ENCODE measurements at places on chromosomes 11 and 22.

DNA sequence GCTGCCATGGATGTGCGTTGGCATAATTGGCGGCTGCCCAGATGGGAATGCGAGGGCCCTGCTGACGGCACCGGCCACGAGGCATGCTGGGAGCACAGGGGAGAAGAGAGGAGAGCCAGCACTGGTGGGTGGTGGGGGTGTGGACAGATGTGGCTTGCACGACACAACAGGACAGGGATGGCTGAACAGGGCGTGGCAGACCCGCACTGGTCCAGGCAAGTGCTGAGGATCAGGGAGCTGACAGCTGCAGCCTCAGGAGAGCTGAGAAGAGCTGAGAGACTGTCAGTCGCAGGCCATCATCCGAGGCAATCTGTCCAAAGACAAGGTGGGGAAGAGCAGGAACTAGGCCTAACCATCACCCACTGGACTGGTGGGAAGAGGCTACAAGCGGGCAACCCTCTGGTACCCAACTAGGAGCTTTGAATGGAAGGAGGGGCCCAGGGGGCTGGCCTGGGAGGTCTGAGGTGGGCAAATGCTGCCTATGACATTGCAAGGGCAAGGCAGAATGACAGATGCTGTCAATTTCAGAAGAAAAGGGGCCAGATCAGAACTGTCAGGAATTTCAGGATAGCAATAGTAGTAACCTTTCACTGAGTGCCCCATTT, 2.4 kb downstream of the GNB1L start:
- DNase-seq = no peak

GRCh38 chr11:66498506-66498905, 11.9 kb upstream of the BBS1 start:
- no peak for DNase-seq

DNA sequence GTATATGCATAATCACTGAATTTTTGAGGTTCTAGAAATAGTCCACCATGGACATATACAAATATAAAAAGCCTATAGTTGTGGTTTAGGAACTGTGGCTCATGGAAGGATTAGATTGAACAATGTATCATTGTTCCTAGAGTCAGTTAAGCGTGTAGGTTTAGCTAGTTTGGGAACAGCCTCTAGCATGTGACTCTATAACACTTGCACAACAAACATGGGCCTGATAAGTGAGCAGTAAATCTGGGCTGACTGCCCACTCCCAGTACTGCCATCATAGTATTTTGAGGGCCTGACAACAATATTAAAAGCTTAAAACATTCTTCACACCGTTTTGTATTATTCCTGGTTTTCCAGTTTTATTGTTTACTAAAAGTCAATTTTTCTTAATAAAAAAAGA, 47.0 kb downstream of the YAP1 start:
- DNase-seq = no peak

DNA sequence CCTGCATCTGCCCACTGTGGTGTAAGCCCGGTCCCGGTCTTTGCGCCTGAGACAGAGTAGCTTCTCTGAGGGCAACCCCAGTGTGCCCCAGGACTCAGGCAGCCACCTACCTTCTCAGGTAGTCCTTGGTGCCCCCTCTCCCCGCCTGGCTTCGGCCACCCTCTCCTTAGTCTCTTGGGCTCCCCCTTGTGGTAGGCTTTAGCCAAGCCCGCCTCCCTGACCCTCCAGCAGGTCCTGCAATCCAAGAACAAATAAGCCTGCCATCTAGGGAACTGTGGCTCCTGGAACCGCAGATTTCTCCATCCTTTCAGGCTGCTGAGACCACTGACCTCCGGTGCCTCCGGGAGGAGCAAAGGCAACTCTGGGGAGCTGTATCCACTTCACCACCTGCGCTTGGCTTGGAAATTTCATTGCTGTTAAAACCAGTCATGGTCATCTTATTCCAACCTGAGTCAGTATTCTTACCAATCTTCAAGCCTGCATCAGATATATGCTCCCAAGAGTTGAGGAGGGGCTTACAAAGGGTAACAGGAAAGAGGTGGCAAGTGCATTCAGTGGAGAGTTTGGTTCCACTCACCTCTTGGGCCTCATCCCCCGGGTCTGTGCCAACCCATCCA, 52.8 kb upstream of the TENM4 start:
- peak; percentile 52 for DNase-seq

DNA sequence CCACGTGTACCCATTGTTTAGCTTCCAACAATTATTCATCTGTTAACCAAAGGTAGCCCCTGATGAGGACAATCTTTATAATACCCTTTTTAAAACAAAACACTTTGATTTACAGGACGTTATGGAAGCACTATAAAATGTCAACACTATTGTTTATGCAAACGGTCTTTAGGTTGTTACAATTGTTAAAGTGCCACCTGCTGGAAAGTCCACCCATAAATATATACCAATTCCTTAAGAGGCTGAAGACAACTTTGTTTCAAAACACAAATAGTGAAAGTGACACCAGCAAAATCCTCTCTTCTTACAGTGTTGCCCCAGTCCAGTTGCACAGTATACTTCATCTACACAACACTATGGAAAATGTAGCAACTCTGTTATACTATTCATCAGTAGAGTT, 68.9 kb upstream of the SLN start:
- DNase-seq = peak; percentile 8

- DNase-seq = no peak
Measured at GRCh38 chr22:39209756-39210155, 35.0 kb downstream of the PDGFB start.

DNA sequence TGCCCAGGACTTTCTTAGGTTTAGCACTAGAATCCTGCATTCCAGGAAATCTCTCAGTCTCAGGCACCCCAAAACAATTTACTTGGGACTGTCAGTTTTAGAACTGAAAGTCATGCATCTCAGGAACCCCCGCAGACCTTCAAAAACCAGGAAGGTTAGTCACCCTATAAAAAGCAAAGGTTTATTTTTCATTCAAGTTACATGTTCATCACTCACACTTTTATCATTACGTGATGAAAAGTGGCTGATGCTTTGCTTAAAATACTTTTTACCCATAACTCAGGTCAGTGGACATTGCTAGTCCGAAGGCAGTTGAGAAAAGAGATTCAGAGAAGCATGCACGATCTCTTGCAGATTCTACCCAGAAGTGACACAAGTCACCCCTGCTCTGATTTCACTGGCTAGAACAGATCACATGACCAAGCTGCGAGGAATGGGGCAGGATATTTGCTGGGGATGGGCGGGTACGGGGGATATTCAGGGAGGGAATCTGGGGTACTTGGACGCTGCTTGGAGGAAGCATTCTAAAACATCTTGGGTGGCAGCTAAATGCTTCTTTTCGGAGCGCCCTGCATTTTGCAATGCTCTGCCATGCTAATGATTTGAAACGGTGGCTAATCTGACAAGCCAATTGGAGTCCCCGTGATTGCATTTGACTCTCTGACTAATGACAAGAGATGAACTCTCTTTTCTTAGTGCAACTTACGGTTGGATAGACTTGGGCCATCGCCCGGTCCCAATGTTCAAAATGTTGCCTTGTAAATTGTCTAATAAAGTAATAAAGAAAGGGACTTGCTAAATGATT, 110.2 kb downstream of the MIAT start:
- DNase-seq = no peak

GRCh38 chr22:44797181-44797725, 44.9 kb downstream of the ARHGAP8 start:
- DNase-seq = no peak

Measured in OCI-LY7 (cell line).